Caudate nucleus (tissue), 63 donors: ENCODE measurements at places on chromosomes 5 and 9.

- no peak for DNase-seq
Measured at GRCh38 chr9:82271106-82271561, 282.6 kb downstream of the SPATA31D1 start.

- DNase-seq = peak; percentile 7
Measured at GRCh38 chr9:126638571-126639132, 24.9 kb downstream of the LMX1B start.

DNA sequence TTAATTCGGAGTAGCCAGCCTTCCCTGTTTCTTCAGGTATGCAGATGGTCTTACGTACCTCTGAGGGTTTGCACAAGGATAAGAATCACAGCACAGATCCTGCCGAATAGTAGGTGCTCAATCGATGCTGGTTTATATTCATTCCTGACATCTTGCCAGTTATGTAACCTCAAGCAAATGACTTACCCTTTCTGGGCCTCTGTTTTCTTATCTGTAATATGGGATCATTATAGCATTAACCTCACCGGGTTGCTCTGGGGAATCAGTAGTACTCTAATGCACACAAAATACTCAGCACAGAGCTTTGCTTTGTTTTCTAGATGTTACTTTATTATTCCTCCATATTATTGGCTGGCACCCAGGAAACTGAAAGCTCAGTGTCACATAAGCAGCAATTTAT, 7.7 kb upstream of the NR5A1 start:
- no peak for DNase-seq

DNA sequence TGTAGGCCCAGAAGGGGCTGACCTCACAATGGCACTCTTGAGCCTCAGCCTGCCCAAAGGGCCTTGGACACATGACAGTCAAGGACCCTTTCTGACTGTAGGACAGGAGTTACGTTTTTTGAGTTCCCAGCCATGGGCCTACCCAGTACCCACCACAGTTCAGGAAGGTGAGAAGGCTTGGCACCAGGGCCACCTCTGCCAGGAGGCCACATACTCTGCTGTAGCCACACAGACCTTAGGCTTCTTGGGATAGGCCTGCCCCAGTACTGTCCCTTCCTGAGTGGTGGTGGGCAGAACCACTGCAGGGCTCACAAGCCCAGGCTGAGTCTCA, 12.8 kb downstream of the PDLIM4 start:
- DNase-seq = no peak

GRCh38 chr9:106859957-106860720, 2.8 kb upstream of the ZNF462 start:
- no peak for DNase-seq

DNA sequence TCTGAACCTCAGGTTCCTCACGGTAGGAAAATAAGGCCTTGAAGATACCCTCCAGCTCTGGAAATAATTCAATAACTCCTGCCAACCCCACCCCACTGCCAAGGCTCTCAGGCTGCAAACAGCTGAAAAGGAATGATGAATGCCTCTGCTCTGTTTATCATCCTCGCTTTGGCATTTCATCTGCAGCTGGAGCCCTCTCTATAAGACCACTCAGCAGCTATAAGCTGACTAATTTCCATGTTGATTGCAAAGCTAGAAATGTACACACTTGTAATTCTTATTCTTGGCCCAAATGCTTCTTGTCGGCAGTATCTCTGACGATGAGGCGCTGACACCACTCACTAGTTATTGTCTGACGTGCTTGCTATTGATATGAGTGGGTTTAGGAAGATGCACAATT, 408.4 kb upstream of the NMUR2 start:
- DNase-seq = no peak

DNA sequence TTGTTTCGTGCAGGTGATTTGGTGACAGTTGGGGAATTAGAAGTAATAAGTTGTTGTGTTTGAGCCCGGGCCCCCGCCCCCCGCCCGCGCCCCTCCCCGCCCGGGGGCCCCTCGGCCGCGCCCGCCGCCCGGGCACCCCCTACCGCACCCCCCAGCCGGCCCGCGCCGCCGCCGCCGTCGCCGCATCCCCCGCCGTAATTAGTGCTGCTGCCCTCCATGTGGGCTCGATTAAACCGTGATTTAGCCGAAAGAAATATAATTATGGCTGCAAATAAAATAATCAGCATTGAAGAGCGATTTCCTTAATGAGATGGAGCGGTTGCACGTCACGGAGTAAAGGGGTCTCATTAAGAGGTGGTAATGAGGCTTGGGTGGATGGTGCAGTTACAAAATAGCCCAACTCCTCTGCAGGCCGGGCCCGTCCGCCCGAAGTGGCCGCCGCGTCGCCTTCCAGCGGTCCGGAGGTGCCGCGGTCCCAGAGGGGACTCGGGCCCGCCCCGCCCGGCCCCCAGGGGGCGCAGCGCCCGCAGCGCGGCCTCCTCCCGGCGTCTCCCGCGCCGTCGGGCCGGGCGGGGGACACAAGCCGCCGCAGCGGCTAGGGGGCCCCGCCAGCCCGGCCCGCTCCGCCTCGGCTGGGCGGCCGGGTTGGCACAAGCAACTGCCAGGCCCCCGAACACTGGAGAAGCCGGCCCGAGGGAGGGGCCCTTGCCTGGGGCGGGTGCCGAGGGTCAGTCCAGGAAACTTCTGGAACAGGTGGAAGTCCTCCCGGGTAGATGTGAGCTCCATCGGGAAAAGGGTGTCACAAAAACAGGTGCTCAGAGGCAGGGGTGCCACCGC, 6.9 kb upstream of the OTP start:
- DNase-seq = no peak

DNA sequence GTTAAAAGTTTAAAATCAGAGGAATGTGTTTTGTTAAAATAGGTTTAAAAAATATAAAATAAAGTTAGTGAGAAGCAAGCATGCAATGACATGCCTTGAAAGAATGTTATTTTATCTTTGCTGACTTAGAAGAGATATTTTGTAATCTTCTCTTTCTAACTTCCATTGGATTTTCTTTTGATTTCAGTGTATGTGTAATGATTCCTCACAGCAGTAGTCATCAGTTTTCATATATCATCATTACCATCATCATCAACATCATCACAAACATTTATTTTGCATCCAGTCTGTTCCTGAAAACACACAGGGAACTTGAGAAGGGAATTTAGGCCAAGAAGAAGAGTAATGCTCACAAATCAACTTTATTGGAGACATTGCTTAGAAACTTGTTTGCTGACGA, 699.6 kb downstream of the TAF11L14 start:
- DNase-seq = no peak

DNA sequence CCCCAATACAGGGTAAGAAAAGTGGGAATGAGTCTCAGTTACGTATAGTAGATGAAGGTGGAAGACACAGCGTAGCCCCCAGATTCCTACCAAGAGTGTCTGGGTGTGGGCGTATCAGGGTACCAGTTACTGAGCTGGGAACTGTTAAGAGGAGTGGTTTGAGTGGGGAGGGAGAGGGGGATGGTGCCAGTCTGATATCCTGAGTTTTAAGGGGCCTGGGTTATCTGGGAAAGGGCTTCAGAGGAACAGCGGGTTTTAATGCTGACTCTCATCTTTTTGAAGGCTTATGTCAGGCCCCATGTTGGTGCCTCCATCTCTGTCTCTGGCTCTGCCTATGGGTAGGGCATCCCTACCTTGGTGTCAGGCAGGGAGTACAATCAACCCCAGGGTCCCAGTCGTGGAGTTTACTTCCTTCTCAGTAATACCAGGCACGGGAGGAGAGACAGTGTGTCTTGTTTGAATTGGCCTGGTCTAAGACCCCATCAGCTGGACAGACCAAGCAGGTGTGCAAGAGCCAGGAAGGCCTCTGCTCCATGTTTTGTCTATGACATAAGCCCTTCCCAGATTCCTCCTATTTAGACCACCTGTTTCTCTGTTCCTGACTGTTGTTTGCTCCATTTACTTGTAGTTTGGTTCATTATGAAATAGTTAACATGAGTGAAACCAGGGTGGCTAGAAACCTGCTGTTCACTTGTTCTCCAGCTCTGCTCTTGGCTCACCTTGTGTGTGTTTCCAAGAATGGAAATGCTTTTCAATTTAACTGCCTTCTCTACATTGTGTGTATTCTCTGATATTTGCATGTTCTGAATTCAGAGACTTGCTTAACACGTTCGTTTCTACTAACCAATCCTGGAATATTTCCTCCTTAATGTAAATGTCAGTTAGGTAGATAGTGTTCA, 125.6 kb downstream of the DAB2IP start:
- no peak for DNase-seq

DNA sequence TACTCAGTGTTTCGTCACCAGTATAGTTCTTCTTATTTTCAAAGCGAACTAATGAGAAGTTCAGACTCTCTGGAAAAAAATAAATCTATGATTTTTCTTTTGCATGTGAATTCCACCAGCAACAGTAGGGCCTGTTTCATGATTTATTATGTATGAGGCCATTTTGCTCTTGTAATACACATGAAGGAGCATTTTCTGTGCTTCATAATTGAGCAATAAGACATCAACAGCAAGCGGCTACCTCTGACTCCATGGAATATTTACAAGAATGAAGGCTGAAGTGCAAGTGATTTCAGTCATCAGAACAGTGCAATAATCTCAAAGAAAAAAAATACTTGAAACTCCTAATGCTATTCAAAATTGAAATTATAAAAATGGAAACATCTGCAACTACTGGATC, 282.9 kb upstream of the EDIL3 start:
- no peak for DNase-seq

GRCh38 chr5:146015001-146015400, 78.6 kb downstream of the SH3RF2 start:
- DNase-seq = no peak

DNA sequence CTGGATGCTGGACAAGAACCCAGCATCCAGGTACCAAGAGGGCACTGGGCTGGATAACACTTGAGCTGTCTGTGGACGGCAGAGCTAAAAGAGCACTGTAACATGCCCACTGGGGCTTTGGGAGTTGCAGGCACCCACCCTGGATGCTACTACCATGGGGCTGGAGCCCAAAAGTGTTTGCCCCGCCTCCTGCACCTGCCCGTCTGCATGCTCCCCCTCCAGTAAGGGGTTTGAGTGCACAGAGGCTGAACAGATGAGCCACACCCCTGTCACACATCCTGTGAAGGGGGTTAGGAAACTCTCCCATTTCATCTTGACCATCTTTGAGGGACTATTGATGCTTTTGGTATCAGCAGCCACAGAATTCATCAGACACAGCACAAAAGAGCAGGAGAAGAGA, 69.0 kb downstream of the LIX1 start:
- no peak for DNase-seq

GRCh38 chr5:95178046-95178651, 106.7 kb downstream of the MCTP1 start:
- no peak for DNase-seq

- DNase-seq = no peak
Measured at GRCh38 chr9:16043756-16044578, 491.1 kb downstream of the CCDC171 start.

- no peak for DNase-seq
Measured at GRCh38 chr5:67402526-67402925, 205.9 kb upstream of the CD180 start.

DNA sequence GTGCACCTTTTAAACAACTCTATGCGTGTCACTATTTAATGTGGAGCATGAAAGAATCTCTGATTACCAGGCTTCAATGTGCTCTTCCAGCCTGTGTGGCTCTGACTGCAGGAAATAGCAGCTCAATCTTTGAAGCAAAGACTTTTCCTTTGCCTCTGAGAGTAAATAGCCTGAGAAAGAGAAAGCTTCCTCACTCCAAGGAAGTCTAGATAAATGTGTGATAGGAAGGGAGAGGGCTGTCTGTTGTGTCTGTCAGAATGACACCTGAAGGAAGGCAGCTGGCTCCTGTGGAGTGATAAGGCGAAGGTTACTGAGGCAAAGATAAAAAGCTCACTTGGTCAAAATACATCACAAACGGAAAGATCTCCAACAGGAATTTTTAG, 205.3 kb upstream of the HAPLN1 start:
- no peak for DNase-seq

DNA sequence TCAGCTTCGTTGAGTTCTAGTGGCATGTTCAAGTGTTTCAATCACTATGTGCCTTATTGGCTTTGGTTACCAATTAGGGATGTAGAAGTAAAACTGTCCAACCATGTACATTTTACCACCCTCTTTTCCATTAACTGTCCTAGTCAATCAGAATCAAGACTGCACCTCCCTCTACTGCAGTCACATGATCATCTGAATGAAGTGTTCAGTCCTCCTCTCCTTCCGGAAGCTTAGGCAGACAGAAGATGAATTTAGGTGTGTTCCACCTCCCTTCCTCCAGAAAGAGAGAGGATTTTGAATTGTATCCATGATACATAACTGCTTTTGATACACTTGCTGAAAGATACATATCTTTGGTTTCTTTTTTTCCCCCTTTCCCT, 133.7 kb downstream of the ERCC6L2 start:
- no peak for DNase-seq

DNA sequence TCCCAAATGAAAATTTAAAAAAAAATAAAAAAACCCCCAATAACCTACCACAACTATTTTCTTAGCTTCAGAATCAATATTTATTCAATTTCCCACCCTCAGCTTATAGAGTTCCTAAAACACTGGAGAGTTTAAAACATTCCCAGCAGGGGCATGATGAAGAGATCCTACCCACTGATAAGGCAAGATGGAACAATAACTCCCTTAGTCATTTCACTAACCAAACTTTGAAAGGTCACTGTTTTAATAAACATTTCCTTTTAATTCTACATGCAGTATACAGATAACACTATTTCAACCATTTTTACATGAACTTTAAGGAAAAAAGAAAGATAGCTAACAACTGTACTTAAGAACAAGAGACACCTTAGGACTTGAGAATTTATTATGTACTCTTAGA, 34.9 kb upstream of the ACOT12 start:
- no peak for DNase-seq

GRCh38 chr5:169218861-169219260, 82.1 kb downstream of the SLIT3 start:
- DNase-seq = no peak

- DNase-seq = no peak
Measured at GRCh38 chr5:27008604-27009539, 29.5 kb downstream of the CDH9 start.

DNA sequence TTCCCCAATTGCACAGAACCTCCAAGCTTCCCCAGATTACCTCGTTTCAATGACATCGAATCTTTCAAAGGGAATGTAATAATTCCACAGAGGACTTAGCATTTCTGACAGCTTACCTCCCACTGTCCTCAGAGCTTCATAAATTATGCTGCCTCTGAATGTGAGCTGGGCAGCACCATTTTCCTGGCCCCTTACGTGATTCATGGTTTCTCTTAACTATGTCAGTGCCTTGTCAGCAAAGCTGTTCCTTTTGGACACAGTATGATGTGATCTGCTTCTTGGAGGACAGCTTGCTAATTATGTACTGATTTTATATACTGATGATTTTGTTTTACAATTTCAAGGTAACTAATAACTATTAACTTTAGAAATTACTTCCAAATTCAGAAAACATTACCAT, 27.7 kb upstream of the SSBP2 start:
- DNase-seq = no peak

- no peak for DNase-seq
Measured at GRCh38 chr5:9596824-9597223, 33.3 kb downstream of the TAS2R1 start.

- no peak for DNase-seq
Measured at GRCh38 chr5:74643111-74643562, 2.6 kb upstream of the ENC1 start.

DNA sequence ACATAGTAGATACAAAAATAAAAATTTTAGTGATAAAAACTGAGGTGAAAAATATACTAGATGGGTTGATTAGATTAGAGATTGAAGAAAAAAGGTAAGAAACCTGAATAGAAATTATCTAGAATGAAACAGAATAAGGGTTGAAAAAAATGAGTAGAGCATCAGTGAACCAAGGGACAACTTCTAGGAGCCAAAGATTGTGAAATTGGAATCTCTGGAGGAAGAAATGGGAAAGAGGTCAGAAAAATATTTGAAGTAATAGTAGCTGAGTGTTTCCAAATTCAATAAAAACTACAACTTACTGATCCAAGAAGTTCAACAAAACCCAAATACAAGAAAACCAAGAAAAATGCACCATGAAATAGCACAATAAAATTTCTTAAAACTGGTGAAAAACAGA, 116.6 kb upstream of the STARD4 start:
- no peak for DNase-seq
